Osteoblast (primary cell): ENCODE measurements at places on chromosomes 6 and 20. TPM values are rescaled to one million over a fixed set of nuclear protein-coding genes. Genes with fewer than 3 reads are reported as not detected.

- DNase-seq = no peak
Measured at GRCh38 chr20:58645412-58645968, 5.6 kb upstream of the STX16 start.

DNA sequence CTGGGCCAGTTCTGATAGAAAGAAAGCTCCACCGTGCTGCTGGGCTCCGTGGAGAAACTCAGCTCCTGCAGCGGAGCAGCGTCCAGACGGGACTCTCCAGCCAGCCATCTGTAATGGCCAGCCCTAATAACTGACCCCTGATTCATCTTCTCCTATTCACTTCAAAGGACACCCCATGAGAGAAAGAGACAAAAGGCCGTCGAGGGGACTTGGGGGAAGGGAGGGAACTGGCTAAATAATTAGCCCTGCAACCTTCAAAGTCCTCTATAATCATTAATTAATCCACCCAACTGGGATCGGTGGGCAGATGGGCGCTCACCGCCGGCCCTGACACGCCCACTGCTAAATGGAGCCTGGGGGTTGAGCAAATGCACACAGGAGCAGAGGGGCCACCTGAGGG, 512.4 kb downstream of the CD83 start:
- no peak for DNase-seq

DNA sequence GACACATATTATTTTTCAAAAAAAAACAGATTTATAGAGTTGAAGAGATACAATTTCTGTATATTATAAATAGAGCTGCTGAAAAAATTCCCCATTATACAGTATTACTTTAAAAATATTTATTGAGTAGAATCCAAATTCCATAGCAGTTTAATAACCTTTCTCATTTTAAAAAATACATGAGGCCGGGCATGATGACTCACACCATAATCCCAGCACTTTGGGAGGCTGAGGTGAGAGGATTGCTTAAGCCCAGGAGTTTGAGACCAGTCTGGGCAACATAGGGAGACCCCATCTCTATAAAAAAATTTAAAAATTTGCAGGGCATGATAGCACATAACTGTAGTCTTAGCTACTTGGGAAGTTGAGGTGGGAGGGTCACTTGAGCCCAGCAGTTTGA, 13.0 kb downstream of the ATRN start:
- DNase-seq = no peak

GRCh38 chr20:3631534-3631933, 31.7 kb downstream of the GFRA4 start:
- DNase-seq = no peak

- no peak for DNase-seq
Measured at GRCh38 chr6:104423691-104424090, 436.0 kb downstream of the HACE1 start.

GRCh38 chr6:44923444-44923843, 404.7 kb upstream of the RUNX2 start:
- DNase-seq = no peak

GRCh38 chr20:20076297-20077065, 24.1 kb downstream of the CFAP61 start:
- DNase-seq = no peak

GRCh38 chr6:33634161-33634727, 13.1 kb downstream of the ITPR3 start:
- DNase-seq = peak; percentile 97

- DNase-seq = no peak
Measured at GRCh38 chr6:78593898-78594667, 273.3 kb upstream of the IRAK1BP1 start.

Gene IL20RA
- total RNA-seq = 0.29 and 0.36 TPM in 2 replicates
